ENCODE measurements at places on chromosomes 13 and 19.

DNA sequence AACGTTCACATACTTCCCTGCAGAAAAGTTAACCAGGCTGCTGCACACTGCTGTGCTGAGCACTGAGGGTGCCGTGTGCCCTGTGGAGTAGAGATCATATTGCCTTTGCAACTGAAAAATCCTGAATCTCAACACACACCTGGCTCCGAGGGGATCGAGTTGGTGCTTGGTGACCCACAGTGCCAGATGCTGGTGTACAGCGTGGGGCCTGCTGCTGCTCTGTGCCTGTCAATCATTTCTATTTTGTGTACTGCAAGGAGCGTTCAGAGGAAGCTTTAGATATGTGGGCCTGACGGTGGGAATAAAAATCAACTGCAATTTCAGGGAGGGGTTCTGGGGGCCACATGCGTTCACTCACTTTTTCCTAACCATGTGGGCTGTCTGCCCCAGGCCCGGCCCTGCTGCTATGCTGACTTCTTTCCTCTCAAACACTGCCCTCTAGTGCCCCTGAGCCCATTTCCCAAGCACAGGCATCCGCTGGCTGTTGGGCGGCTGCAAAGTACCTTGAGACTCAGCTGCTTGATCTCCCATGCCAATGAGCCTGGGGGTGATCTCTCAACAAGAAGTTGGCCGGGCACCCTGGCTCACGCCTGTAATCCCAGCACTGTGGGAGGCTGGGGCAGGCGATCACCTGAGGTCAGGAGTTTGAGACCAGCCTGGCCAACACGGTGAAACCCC is 9.7 kb upstream of the LENG8 start:
- DNase-seq: peak; percentile 8

DNA sequence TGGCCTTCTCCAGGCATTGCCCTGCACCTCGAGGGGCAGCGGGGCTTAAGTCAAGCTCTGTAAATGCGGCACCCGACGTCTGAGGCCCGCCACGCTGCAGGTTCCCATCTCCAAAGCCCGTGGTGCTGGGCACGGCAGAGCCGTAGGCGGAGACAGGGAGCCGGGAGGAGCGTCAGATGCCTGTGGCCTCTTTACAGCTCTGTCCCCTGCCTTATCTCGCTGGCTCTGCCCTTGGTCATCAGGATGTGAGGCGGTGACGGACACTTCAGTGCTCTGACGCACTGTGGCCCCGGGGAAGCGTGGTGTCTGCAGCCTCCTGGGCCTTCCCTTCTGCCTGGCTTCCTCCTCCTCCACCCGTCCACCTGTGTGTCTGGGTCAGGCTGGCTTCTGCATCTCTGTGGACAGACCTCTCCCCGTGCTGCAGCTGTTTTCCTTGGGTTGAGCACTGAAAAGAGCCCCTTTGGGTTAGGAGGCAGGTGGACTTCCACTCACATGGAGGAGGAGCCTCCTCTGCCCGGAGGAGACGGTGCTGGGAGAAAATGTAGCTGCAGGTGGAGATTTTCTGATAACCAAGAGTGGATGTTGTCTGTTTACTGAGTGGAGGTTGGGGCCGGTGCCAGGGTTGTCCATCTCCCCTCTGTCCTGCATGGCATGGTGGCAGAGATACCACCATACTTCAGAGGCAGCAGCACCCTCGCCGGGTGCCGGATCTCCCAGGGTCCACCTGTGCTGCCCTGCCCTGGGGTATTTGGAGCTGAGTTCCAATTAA is 14.6 kb downstream of the MCF2L start:
- no peak for DNase-seq

DNA sequence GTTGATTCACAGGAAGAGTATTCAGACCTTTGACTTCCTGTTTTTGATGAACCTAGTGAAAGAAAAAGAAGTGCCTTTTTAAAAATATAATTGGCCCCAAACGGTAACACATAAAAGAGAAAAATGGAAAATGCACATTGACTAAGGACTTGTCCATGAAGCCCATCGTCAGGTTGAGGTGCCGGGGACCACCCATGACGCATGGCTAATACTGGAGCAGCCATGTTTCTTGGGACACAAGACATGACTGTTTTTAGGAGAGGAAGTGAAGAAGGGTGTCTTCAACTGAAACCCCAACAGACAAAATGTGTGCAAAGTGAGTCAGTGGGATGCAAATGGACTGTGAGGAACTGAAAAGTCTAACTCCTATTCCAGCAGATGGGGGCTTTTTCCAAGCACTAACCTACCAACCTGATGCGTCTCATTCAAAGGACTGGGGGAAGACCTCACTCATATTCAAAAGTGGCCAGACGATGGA is 459.4 kb downstream of the FOXO1 start:
- peak; percentile 17 for DNase-seq

GRCh38 chr13:100022798-100023197 is 41.2 kb downstream of the ZIC2 start:
- DNase-seq: no peak

DNA sequence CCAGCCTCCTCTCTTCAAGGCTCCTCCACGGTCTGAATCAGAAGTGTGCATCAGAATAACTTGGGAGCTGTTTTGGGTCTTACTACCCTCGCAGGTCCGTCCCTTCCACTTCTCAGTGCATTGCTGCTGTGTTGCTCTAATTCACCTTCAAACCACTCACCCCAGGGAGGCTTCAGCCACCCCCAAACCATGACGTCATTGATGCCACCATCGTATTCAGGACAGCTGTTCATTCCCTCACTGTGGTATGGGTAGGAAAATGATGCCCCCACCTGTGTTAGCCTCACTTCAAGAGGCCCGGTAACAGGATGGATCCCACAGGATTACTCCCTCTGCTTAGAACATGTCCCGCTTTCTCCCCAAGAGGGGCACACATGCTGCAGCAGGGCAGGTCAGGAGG is 1005.7 kb downstream of the UQCRFS1 start:
- DNase-seq: no peak

GRCh38 chr19:30428844-30429243 is 56.7 kb downstream of the ZNF536 start:
- no peak for DNase-seq

- DNase-seq: no peak
These were observed 6.5 kb downstream of the NKPD1 start for GRCh38 chr19:45154064-45154827.

- DNase-seq: no peak
These were observed 289.8 kb upstream of the SPRY2 start for GRCh38 chr13:80630685-80631121.

GRCh38 chr19:43544077-43544476 is 11.1 kb downstream of the ZNF575 start:
- no peak for DNase-seq

DNA sequence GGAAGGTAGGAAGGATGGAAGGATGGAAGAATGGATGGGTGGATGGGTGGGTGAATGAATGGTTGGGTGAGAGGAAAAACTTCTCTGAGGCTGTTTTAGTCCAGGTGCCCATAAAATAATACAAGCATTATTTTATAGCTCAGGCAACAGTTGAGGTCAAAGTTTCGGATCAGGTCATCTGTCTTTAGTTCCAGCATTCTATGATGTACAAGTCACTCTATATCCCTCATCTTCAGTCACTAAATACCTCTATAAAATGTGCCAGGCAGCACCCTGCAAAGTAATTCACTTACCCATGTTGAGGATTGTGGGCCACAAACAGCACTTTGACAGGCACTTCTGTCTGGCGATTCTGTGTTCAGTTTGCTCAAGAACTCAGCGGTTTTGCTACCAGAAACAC is 66.0 kb downstream of the EPSTI1 start:
- no peak for DNase-seq

DNA sequence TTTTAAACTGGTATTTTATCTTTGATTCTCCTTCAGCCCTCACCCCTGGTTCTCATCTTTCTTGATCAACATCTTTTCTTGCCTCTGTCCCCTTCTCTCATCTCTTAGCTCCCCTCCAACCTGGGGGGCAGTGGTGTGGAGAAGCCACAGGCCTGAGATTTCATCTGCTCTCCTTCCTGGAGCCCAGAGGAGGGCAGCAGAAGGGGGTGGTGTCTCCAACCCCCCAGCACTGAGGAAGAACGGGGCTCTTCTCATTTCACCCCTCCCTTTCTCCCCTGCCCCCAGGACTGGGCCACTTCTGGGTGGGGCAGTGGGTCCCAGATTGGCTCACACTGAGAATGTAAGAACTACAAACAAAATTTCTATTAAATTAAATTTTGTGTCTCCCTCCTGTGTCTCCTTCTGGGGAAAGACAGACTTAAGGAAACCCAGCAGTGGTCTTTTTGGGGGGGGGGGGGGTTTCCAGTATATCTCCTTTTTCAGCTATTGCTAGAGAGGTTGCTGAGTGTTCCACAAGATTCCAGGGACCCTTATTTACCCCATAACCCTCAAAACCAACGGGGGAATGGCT is 1.5 kb upstream of the RAD23A start:
- no peak for DNase-seq

- no peak for DNase-seq
These were observed 11.7 kb upstream of the CASP14 start for GRCh38 chr19:15037586-15037985.

DNA sequence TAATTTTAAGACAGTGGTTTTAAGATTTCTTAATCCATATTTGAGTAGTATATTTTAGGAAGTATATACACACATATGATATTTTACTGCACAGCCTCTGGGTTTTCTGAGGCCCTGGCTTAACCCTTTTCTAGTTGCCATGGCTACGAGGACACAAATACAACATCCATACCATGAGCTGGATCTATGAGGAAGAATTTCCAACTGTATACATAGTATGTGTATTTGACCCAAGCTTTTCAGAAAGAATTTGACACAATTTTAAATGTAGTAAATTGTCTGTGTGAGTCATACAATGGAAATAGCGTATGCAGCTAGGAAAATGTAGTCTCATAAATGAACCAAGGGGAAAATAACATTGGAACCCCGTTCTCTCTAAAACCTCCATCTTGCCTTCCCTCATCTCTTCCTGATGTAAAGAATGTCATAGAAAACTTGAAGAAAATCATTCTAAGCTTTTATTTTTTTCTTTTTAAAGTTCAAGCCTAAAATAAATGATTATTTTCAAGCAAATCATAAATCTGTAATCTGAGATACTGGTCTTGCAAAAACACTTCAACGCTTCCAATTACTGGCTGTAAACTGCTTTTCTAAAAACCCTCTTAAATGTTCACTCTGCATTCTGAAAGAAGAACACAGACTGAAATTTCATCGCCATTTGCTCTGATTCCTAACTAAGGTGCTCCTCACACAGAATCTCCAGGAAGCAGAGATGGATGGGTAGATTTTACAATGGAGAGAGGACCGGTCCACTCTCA is 172.4 kb downstream of the LACC1 start:
- no peak for DNase-seq

DNA sequence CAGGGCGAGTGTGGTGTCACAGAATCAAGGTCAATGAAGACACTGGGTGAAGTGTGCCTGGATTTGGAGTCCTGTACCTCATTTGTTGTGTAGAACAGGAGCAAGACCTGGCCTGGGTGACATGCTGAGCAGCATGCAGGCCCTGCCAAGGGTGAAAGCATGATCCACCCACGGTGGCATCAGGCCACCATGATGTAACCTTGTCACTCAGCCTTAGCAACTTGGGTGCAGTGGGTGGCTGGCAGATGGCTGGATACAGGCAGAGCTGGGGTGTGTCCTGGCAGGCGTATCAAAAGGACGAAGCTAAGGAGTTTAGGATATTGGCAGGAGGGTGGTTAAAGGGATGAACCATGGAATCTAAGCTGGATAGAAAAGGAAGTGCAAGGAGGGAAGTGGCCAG is 10.3 kb downstream of the THSD1 start:
- DNase-seq: no peak

GRCh38 chr13:24272452-24273161 is 36.8 kb upstream of the C1QTNF9 start:
- no peak for DNase-seq

DNA sequence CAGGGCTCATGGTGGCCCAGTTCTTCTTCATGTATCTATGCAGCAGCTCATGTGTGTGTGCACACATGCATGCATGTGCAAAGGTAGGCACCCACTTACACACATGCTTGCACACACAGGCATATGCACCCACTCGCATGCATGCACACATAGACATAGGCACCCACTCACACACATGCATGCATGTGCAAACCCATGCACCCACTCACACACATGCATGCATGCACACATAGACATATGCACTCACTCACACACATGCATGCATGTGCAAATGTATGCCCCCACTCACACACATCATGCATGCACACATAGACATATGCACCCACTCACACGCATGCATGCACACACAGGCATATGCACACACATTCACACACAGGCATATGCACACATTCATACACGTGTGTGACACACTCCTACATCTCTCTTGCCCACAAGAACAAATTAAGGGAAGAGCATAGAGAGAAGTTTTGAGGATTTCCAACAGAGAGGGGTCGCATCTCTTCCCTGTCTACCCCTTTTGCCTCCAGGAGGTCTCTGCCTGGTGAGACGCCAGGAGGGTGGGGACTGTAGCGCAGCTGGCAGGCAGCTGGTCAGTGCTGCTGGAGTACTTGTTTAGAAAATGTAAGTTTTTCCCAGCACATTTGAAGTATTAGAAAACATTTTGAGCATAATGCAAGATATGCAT is 63.9 kb upstream of the ARHGEF7 start:
- DNase-seq: no peak

GRCh38 chr13:31036731-31037695 is 104.6 kb downstream of the TEX26 start:
- no peak for DNase-seq

DNA sequence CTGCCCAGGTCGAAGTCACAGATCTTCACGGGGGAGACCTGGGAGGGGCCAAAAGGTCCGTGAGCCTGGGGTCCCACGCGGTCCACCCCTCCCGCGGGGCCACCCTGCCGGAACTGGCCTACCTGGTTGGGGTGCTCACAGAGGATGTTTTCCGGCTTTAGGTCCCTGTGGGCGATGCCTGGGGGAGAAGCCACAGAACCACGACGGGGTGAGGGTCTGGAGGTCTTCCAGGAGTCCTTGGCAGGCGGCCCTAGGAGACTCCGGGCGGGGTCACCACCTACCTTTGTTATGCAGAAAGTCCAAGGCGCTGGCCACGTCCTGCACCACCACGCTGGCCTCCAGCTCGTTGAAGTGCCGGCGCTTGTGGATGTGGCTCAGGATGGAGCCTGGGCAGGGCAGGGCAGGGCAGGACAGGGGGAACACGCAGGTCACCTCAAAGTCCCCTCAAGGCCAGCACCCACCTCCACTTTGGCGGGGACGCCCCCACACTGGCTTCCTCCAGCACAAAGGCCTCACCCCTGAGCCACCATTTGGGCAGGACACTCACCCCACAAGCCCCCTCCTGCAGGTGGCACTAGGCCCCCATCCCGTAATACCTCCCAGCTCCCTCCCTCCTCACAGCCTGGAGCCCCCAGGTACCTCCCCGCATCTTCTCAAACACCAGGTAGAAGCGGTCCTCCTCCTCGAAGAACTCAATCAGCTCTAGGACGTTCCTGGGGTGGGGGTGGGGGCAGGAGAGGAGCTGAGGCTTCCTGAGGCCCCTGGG is 8.4 kb downstream of the MKNK2 start:
- DNase-seq: no peak

GRCh38 chr19:1998712-1999708 is 16.5 kb downstream of the BTBD2 start:
- no peak for DNase-seq

Measured in CD4-positive, alpha-beta T cell treated with Interleukin-2 at 100 ng/mL for 4 hours (primary cell).